Cerebellar nuclear complex (tissue), 1 donor: ENCODE measurements at places on chromosomes 11 and 22.

GRCh38 chr11:1054143-1055108 lies 17.9 kb upstream of the MUC6 start:
- DNase-seq: no peak

DNA sequence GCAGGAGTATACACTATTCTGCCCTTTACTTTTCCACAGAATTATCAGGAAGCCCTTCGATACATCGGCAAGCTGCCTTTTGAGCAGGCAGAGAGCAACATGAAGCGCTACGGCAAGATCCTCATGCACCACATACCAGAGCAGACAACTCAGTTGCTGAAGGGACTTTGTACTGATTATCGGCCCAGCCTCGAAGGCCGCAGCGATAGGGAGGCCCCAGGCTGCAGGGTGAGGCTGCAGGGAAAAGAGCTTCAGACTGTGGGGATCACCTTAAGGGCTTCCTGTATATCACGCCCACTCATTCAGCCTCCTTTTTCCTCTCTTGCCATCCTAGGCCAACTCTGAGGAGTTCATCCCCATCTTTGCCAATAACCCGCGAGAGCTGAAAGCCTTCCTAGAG lies 6.8 kb upstream of the HMBS start:
- no peak for DNase-seq

DNA sequence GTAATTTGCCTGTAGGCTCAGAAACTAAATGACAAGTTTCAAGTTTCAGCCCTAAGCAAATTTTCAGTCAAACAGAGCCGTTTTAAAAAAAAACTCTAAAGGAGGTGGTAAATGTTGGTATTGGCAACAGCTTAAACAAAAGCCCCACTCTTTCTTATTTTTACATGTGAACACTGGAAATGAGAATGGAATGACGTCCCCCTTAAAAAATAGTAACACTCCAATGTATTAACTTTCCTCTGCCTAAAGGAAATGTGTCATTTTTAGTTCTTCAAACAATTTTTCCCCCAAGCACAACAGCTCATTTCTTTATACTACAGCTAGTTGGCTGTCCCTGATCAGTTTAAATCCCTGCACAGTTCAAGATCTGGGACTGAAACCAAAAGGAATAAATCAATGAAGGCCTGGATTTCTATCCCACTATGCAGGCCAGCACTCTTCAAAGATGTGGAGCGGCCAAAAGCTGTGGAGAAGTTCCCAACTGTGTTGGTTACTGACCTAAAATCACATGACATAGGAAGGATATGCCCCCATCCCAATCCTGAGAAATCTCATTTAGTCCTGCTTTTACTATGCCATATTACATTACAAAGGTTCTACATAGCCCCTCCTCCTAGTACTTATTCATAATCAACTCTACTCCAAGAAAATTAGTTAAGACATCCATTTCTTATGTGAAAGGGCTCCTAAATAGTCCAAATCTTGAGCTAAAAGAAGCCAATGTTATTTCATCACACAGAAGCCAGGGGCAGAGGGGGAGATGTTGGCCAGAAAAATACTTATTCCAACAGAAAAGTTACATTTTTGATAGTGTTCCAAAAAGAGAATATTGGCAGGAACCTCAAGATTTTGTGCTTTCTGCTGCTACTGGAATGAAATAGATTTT lies 95.9 kb downstream of the CADM1 start:
- DNase-seq: no peak

GRCh38 chr11:78504708-78505107 lies 70.0 kb downstream of the NARS2 start:
- DNase-seq: no peak

- DNase-seq: no peak
These were observed 1422.9 kb downstream of the TBC1D22A start for GRCh38 chr22:48185071-48186055.

DNA sequence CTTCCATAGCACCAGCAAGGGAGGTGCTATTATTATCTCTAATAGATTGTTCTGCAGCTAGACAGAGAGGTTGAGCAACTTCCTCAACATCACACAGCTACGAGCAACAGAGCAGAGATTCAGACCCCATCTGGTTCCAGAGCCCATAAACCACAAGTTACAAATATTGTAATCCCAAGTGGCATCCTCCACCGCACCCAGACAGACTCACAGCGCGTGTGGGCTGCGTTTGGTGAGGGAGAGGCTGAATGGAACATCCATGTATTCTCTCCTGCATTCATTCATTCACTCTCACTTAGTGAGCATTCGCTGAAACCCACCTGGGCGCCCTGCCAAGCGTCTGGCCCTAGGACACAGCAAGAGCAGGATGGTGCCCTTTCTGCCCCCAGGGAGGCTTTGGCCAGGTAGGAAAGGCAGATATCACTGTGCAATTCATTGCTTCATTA lies 33.5 kb downstream of the LIF start:
- no peak for DNase-seq

GRCh38 chr11:134630861-134631260 lies 218.8 kb upstream of the B3GAT1 start:
- DNase-seq: no peak

GRCh38 chr22:40107244-40107643 lies 70.5 kb upstream of the TNRC6B start:
- DNase-seq: no peak

DNA sequence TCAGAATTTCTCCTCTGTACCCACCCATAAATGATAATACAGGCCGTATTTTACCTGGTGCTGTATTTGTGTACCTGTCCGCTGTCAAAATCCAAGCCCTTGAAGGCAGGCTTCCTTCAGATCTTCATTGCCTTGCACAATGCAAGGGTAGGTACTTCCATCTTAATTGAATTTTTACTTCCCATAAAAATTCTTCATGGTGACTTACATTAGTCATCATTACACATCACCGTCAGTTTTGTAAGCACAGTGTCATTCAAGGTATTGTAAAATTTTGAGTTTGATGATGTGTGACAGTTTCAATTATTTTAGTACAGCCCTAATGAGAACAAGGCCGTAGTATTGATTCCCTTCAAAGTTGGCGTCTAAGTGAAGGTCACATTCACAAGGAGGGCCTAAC lies 770 bp upstream of the TSG101 start:
- DNase-seq: peak; percentile 3

- no peak for DNase-seq
These were observed 1096.4 kb downstream of the TBC1D22A start for GRCh38 chr22:47858773-47859306.

GRCh38 chr22:44316393-44317122 lies 3.8 kb upstream of the SHISAL1 start:
- DNase-seq: no peak
